ENCODE measurements at places on chromosomes 13 and 19.
A peak's percentile ranks its signal among the peaks of the same experiment; 100 is the strongest.

GRCh38 chr13:51111997-51112396 lies 923 bp upstream of the C13orf42 start:
- DNase-seq = no peak

DNA sequence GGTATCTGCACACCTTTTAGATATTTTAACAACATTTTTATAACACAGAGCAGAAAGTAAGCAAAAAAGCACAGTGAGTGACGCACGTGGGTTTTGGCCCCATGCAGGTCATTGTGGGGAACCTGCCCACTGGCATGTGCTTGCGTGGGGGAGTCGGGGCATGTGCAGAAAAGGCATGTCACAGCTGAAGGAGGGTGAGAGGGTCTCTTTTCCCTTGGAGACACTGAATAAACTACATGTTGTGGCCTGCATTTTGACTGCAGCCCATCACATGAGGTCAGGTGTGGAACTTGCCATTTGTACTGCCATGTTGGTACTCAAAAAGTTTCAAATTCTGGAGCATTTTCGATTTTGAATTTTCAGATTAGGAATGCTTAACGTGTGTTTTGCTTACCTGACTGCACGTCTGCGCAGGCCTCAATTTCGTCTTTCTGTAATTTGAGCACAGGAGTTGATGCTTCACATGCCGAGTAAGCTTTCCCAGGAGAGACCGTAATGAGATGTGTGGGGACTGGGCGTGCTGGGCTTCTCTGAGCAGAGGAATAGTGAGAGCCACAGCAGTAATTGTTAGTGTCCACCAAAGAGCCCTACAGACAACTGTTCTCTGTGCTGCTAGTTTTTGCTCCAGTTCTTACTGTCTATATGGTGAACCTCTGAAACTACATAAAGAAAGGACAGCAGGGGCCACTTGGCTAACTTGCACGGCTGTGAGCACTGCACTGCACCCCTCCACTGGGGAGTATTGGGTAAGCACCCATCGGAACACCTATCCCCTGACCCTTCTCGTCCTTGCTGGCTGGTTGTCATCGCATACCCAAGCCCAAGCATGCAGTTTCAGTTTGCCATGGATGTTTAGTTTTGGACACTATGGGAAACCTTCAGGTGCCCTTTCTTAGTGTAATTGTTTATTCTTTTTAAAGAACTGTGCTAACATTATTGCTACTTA lies 72.9 kb upstream of the GPR183 start:
- no peak for DNase-seq

DNA sequence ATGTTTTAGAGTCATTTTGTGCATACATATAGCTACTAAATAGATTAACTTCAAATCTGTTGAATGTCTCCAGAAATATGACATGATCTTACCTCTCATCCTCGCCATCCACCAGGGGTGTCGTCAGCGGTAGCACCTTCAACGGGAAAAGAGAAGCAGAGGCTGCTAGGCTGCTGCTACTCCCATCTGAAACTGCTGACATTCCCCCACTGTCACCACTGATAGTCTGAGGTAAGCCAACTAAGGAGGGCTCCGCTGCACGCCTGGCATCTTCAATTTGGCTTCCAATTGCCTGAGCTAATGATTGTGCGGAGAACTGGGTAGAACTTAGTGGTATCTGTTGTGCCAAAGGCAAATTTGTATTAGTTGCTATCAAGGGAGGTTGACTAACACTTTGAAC lies 3.1 kb downstream of the TSC22D1 start:
- no peak for DNase-seq

DNA sequence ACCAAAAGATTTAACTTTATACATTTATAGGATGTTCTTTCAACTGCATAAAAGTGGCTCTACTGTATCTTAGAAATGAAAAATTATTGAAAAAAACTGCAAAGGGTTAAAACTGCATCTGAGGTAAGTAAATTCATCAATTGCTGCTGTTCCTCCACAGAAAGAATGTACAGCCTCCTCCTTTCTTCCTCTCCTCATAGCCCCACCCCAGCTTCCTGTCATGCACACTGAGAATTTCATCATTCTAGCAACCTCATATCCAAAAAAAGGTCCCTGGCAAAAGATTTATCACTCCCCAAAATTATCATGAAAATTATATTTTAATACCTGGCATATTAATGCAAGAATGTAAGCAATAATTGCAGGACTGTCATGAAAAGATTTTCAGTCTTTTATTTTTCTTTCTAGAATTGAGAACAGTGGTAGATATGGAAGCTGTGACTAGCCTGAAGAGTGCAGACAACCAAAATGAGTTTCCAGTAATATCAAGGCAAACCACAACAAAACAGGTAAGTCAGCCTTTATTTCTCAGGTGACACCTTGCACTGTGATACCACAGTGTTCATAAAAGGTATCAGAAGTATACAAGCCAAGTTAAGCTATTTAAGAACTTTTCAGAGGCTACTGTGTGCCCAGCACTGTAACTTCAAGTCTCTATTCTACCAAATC lies 110.8 kb downstream of the SUCLA2 start:
- DNase-seq = no peak

- no peak for DNase-seq
These were observed at the start of gene FAM187B for GRCh38 chr19:35228177-35228930. FAM187B (minus strand) TSS chr19:35228739; CDS start chr19:35228680, 59 bp downstream.

DNA sequence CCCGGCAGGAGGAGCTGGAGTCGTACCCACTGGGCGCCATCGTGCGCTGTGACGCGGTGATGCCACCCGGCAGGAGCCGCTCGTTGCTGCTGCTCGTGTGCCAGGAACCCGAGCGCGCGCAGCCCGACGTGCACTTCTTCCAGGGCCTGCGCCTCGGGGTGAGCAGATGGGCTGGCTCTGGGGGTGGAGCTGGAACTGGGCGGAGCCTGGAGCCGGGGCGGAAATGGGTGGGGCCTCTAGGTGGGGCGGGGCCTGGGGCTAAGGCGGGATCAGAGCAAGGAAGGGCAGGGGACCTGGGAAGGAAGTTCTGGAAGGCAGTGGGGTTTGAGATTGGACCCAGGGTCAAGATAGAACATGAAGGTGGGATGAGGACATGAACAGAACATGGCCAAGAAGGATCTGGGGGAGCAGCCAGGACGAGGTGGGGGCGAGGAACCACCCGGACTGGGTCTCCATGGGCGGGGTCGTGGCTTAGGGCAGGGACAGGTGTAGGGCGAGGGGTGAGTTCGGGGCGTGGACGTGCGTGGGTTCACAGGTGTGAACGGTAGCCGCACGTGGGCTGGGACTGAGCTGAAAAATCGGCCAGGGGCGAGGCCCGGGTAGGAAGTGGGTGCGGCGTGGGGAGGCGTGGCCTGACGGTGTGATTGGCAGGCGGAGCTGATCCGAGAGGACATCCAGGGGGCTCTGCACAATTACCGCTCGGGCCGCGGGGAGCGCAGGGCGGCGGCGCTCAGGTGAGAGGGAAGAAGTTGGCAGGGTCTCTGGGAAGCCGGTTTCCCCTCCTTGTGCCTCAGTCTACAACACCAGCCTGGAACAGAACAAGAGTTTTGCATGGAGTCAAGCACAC lies 4.7 kb downstream of the EPS8L1 start:
- peak; percentile 70 for DNase-seq

DNA sequence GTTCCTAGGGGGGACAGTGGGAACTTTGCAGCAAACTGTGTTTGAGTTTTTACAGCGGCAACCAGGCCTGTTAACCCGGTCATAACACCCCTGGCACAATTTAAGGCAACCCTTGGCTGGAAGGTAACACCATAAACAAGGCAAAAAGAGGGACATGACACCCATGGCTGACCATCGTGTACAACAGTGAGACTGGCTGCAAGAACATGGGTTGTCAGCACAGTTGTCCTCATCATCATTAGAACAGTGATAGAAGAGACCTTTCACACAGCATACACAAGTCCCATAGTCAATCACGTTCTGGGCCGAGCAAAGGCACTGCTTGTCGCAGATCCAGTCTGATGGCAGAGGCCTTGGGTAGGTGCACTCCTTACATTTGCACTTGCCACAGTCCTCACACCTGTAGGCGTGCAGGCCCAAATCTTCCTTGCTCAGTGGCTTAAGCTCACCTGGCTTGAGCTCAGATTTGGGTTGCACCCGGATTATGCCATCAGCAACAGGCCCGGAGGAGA lies 4.1 kb downstream of the SPRY2 start:
- no peak for DNase-seq

GRCh38 chr13:50810998-50811397 lies 32.5 kb downstream of the DLEU7 start:
- DNase-seq = no peak

Data from CD4-positive, alpha-beta T cell treated with Interleukin-12 subunit alpha and Interleukin-12 subunit beta, for 1 hour (primary cell).